ENCODE measurements at places on chromosomes 13 and 19.
A peak's percentile ranks its signal among the peaks of the same experiment; 100 is the strongest.

DNA sequence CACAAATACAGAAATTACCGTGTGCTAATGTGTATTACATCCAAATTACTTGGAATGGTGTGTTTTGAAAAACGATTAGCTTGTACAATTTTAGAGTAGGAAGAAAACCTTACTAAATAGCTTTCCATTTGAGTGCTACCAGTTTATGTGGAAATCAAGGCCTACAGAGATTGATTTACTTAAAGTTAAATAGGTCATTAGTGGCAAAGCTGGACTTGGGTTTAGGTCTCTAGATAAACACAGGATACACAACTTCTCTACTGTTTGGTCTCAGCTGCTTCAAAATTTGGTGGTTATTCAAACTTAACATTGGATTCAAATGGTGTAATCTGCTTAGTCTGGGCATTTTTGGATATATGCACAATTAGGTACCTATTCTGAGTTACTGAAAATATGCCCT lies 21.4 kb downstream of the PCCA start:
- DNase-seq, result no peak

DNA sequence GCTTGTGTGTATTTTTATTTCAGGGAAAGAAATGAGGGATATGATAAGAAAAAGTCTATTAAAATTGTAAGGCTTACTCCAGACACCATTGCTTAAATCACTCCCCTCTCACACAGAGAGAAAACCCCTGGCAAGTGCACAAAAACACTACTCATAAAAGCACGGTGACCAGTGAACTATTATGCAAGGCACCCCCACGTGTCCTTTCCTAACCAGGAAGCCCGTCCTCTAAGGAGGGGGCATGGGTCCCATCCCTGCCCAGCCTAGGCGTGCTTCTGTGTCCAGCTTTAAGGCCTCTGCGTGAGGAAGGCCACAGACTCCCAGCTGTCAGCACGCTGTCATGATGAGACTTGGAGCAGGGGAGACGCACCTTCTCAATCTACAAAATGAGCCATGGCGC lies 83.5 kb downstream of the SLC7A1 start:
- no peak for DNase-seq

DNA sequence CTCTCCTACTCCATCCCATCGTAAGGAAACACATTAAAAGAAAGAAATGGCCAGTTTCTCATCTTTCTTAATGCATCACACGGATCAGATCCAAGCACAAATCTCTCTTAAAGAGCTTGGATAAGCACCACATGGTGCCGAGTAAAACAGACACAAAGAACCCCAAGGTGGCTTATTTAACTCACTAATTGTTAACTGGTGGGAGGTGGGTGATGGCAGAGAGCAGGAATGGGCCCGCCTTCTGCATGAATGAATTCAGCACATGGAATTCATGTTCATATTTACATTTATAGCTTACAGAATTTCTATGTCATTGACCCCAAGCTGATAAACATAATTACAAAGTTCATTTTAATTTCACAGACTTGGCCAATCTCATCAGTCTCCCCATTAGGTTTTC lies 89.9 kb downstream of the MZT1 start:
- DNase-seq, result no peak

GRCh38 chr13:97935071-97935470 lies 18.4 kb upstream of the IPO5 start:
- no peak for DNase-seq

DNA sequence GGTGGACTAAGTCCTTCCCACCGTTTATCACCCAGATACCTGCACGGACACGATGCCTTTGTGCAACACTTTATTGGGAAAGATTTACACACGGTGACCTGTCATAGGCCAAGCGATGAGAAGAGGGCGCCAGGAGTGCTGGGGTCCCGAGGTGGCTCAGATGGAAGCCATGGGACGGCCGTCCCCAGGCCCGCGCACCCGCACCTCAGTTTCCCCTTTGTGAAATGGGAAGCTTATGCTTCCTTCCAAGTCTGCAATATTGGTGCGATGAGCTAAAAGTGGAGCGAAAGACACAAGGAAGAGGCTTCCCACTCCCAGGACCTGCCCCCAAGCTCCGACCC lies 369 bp upstream of the TMC4 start:
- DNase-seq, result no peak

GRCh38 chr13:27367570-27367969 lies 56.8 kb upstream of the GTF3A start:
- DNase-seq, result no peak

GRCh38 chr19:53102206-53102755 lies 941 bp downstream of the ZNF160 start:
- DNase-seq, result no peak

- no peak for DNase-seq
Observed at GRCh38 chr13:101614491-101614890, 162.0 kb downstream of the ITGBL1 start.

GRCh38 chr13:96783057-96783456 lies 211.2 kb downstream of the OXGR1 start:
- no peak for DNase-seq

GRCh38 chr19:56138069-56138468 lies 3.0 kb upstream of the ZNF444 start:
- DNase-seq, result no peak

- peak; percentile 19 for DNase-seq
Observed at GRCh38 chr13:74867460-74867859, 614.5 kb downstream of the TBC1D4 start.

DNA sequence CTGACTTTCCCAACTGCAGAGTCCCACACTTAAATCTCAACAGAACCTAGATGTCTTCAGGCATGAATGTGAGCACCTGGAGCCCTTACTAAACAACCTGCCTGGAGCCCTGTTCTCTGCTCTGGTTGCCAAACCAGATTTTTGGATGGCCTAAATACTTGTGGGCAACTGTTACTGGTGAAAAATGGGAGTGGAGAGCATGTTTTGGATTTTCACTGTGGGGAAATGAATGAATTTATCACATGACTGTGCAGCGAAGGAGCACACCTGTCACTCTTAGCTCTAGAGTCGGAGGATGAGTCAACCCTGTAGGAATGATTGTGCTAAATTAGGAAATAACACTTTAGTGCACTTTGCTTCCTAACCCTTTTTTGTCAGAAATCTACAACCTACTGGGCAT lies 30.3 kb downstream of the SHISA2 start:
- peak; percentile 14 for DNase-seq

DNA sequence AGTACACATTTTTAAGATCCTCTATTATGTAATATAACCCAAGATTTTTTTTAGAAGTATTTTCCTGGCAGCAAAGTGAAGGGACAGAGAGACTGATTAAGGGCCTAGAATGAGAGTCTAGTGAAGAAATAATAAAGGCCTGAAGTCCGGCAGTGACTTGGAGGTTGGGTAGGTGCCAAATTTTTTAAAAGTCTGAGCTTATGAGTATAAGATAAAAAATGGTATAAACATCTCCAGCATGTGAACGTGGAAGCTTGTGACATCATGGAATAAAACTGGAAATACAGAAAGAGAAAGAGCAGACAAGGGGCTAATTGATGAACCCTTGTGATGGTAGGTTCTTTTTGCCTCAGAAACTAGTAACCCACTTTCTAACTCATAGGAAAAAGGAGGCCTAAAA lies 174.6 kb downstream of the SUCLA2 start:
- peak; percentile 54 for DNase-seq

DNA sequence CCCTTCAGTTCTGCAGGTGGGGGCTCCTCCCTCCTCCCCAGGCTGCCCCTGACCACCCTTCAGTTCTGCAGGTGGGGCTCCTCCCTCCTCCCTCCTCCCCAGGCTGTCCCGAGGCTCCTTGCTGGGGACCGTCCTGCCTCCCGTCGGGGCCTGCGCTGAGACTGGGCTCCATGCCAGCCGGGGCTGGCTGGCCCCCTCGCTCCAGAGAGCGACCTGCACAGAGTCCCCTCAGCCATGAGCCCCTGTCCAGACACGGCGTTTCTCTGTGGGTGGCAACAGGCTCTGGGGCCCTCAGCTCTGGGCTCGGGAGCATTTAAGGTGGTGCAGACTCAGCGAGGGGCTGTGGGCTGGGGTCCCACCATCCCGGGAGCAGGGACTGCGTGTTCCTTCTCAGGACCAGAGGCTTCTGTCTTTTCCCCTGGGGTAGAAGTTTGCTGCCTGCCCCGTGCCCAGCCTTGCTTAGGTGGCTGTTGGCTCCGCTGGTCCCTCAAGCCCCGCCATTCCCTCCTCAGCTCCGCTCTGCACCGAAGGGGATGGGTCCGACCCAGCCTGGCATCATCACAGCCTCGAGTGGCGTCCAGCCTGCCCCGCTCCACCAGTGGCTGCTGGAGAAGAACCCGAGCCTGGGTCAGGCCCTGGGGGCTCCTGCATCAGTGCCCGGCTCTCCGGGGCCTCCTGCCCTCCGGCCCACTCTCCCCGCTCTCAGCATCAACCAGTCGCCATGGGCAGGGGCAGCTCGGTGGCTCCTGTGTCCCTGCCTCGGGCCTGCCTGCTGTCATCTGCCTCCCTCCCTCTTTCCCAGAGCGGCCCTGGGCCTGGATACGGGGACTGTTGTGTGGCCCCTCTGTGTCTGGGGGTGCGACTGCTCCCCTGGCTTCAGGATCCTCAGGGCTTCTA lies 27.6 kb downstream of the CSNK1G2 start:
- no peak for DNase-seq

DNA sequence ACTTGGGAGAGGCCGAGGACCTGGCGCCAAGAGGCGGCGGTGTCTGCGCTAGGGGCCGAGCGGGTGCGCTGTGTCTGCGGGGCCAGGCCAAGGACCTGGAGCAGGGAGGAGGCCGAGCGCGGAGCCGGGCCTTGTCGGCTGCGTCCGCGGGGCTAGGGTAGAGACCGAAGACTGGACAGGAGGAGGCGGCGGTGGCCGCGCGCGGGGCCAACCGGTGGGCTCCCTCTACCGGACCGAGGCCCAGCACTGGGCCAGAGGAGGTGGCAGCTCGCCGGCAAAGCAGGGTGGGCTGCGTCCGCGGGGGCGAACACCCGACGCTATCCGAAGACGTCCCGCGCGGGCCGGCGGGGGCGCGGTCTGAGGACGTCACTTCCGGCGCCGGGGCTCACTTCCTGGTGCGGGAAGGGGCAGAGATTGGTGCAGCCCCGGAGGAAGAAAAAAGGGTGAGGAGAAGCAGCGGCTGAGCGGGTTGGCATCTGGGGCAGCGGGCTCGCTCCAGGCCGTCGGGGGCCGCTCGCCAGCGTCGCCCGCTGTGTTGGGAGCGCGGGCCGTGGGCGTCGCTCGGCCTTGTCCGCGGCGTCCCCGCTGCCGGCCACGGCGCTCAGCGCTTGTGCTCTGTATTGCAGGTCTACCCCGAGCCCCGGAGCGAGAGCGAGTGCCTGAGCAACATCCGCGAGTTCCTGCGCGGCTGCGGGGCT lies 38.3 kb downstream of the ARHGEF7 start:
- DNase-seq, result peak; percentile 92
